ENCODE measurements at places on chromosomes 5 and 9. TPM values are rescaled to one million over a fixed set of nuclear protein-coding genes. Genes with fewer than 3 reads are reported as not detected.

Gene SHC3
- total RNA-seq, result 0.29 TPM

Gene SPIN1
- 62.8 TPM for total RNA-seq

Gene DBH
- total RNA-seq, result not detected

Gene TMEM232
- total RNA-seq, result 0.67 TPM

Gene PCDHA9
- under 0.01 TPM for total RNA-seq

Gene TAF11L10
- not detected for total RNA-seq
